ENCODE measurements at places on chromosomes 2 and 18.

DNA sequence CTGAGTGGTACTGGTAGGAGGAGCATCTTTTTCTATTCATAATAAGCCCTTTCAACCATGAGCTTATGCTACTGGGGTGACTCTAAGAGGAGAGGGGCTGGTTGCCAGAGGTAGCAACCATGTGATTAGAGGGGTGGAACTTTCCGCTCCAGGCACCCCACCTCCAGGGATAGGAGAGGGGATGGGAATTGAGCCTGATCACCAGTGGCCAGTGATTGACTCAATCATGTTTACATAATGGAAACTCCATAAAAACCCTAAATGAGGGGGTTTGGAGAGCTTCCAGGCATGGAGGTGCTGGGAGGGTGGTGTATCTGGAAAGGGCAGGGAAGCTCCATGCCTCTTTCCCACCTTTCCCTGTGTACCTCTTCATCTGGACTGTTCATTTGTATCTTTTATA lies 46.6 kb upstream of the RHOB start:
- DNase-seq = no peak

- no peak for DNase-seq
Observed at GRCh38 chr2:96097441-96097840, 18.9 kb downstream of the ADRA2B start.

GRCh38 chr2:127146071-127146725 lies 39.2 kb upstream of the BIN1 start:
- DNase-seq = no peak

- no peak for DNase-seq
Observed at GRCh38 chr2:57990118-57990725, 56.4 kb upstream of the VRK2 start.

- no peak for DNase-seq
Observed at GRCh38 chr2:8989536-8990079, 13.9 kb downstream of the MBOAT2 start.

- no peak for DNase-seq
Observed at GRCh38 chr2:72927619-72928550, 10.6 kb downstream of the EMX1 start.

- no peak for DNase-seq
Observed at GRCh38 chr2:159557437-159558034, 58.8 kb downstream of the BAZ2B start.

GRCh38 chr2:12928197-12928774 lies 211.6 kb downstream of the TRIB2 start:
- no peak for DNase-seq

GRCh38 chr2:199470361-199470671 lies 12.6 kb upstream of the SATB2 start:
- no peak for DNase-seq

GRCh38 chr2:111652038-111652437 lies 232.0 kb downstream of the ANAPC1 start:
- no peak for DNase-seq

- no peak for DNase-seq
Observed at GRCh38 chr2:146634230-146635097, 1210.4 kb upstream of the ACVR2A start.

DNA sequence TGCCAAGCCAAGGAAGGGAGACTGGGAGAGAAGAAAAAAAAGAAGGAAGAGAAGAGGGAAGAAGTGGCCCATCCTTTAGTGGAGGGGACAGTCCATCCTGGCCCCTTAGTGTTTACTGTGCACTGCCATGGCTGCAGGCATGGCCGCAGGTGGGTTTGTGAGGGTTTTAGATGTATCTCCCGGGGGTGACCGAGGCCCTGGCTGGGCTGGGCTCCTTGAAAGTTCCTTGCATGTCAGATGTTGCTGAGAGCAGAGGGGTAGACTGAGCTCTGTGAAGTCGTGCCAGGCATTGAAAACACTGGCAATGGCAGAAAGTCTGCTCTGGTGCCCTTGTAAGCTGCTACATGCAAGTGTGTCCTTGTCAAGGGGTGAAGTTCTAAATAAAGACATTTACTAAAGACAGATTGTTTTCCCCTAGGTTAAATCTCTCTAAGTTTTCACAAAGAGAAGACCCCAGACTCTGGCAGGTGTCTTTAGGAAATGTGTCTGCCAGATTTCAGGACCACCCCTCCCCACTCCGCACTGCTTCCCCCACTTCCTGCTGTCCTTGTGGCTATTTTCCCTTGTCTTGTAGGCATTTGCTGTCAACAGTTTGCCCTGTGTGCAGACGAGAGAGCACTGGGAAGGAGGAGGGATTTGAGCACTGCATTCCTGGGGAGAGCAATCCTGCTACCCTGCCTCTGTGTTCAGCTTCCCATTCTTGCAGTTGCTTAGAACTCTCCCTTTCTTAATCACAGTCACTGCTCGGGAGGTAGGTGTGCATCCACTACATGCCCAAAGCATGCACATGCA lies 68.4 kb downstream of the ACOXL start:
- DNase-seq = no peak

GRCh38 chr2:179340678-179341077 lies 76.0 kb upstream of the SESTD1 start:
- no peak for DNase-seq

- DNase-seq = no peak
Observed at GRCh38 chr2:186895451-186895850, 46.5 kb upstream of the ZSWIM2 start.

Data from frontal cortex (tissue), 4 donors.